ENCODE measurements at places on chromosomes 1 and 21. TPM values are rescaled to one million over a fixed set of nuclear protein-coding genes. Genes with fewer than 3 reads are reported as not detected.
A peak's percentile ranks its signal among the peaks of the same experiment; 100 is the strongest.

DNA sequence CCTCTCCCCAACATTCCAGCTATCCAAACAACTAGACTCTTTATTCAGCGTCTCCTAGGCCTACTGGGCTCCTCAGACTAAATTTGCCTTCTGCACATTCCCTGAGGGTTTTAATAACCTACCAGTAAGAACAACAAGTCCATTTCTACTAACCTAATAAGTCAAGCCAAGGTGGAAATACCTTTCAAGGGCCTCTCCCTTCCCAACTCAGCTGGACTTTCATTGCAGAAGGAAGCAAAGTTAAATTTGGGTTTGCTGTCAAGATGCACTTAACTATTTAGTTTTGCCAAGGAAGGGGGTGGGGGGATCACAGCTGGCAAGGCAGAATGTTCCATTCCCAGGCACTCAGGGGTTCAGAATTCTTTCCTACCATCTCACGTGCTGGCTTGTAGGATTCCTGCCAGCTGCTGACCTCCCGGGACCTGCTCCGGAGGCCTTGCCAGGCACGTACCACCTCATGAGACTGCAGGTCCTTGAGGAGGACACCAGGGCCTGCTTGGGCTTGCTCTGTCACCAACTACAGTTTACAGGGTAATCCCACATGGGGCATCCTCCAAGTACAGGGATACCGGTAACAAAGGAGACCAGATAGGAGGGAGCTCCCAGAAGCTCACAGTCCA lies 29.8 kb downstream of the SLC30A1 start:
- no peak for DNase-seq
- no peaks in the 10 kb centered on the region for H3K36me3 ChIP-seq
- no peaks in the 10 kb centered on the region for H3K4me1 ChIP-seq
- no peak overlapping the region for H3K4me3 ChIP-seq

GRCh38 chr1:193066606-193067005 lies 7.2 kb downstream of the RO60 start:
- no peak for DNase-seq
- no peaks in the 10 kb centered on the region for H3K27me3 ChIP-seq
- H3K4me1 ChIP-seq = peaks cover 7% of the 10 kb centered on the region

DNA sequence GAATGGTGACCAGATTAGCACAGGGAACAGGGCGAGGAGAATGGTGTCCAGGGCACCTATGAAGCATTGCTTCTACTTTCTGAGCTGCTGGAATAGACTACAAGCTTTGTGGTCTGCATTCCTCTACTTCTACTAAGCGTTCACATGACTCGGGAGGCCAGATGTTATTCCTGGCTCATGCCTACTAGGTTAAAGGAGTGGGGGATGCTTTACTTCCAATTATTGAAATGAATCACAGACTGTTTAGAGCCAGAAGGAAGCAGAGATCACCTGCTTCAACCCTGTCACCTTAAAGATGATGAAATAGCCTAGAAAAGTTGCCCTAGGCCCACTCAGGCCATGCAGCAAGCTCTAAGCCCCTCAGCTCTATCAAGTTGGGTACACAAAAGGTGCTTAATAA lies 633.5 kb downstream of the KIF26B start:
- H3K27me3 ChIP-seq = peaks cover 5% of the 10 kb centered on the region
- peaks cover 13% of the 10 kb centered on the region for H3K4me1 ChIP-seq
- no peak overlapping the region for H3K4me3 ChIP-seq
- no peak for DNase-seq
- H3K36me3 ChIP-seq = no peaks in the 10 kb centered on the region

GRCh38 chr1:84347932-84348555 lies 46.5 kb downstream of the SAMD13 start:
- no peaks in the 10 kb centered on the region for H3K27me3 ChIP-seq
- DNase-seq = no peak
- H3K27ac ChIP-seq = no peak overlapping the region
- no peaks in the 10 kb centered on the region for H3K4me1 ChIP-seq

DNA sequence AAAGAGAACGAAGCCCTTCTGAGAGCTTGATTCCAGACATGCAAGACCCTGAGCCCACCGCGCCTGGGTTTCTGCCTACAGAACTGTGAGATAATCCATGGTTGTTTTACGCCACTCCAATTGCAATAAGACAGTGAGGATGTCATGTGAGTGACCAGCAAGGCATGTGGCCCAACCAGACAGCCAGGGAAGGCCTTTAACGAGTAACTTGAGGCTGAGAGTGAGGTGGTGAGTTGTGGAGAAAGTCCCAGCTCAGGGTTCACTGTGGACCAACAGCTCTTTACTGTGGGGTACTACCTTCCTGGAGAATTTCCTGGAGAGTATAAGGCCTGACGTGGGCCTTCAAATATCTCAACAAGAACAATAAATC lies 153.9 kb downstream of the ETS2 start:
- no peak overlapping the region for H3K4me3 ChIP-seq
- H3K27me3 ChIP-seq = peaks cover 2% of the 10 kb centered on the region
- peaks cover 20% of the 10 kb centered on the region for H3K36me3 ChIP-seq
- H3K4me1 ChIP-seq = no peaks in the 10 kb centered on the region
- no peak overlapping the region for H3K27ac ChIP-seq

DNA sequence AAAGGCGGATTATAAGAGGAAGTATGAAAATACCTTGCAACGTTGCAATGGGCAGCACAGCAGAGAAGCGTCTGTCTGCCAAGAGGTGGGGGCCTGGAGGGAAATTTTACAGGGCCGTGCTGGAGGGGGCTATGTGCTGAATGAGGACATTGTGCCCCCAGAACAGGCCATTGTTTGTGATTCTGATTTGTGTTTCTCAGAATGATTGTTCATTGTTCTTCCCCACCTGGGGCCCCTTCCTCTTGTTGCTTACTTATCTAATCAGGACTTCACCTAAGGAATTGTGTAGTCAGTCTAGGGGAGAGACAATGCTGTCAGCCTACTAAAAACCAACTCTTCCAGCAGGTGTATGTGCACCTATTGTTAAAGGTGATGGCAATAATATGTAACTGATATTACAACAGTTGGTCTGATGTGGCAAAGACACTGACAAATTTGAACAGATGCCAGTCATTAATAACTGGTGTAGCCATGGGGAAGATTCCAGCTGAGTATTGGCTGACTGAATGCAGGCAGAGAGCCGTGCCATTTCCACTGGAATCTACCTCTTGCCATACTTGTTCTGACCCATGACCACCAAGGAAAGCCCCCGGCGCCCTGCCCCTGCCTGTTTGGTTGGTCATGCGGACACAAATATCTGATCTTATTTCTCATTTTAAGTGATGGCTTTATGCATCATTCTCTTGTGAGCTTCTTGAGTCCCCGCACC lies 45.2 kb upstream of the PSEN2 start:
- no peaks in the 10 kb centered on the region for H3K27me3 ChIP-seq
- no peak for DNase-seq

LCE1E gene
- not detected for total RNA-seq

- no peaks in the 10 kb centered on the region for H3K36me3 ChIP-seq
- H3K4me3 ChIP-seq = no peak overlapping the region
- H3K27ac ChIP-seq = peak overlapping the region; percentile 59
- DNase-seq = no peak
Measured at GRCh38 chr1:32042330-32042729, 28.7 kb downstream of the KHDRBS1 start.

DNA sequence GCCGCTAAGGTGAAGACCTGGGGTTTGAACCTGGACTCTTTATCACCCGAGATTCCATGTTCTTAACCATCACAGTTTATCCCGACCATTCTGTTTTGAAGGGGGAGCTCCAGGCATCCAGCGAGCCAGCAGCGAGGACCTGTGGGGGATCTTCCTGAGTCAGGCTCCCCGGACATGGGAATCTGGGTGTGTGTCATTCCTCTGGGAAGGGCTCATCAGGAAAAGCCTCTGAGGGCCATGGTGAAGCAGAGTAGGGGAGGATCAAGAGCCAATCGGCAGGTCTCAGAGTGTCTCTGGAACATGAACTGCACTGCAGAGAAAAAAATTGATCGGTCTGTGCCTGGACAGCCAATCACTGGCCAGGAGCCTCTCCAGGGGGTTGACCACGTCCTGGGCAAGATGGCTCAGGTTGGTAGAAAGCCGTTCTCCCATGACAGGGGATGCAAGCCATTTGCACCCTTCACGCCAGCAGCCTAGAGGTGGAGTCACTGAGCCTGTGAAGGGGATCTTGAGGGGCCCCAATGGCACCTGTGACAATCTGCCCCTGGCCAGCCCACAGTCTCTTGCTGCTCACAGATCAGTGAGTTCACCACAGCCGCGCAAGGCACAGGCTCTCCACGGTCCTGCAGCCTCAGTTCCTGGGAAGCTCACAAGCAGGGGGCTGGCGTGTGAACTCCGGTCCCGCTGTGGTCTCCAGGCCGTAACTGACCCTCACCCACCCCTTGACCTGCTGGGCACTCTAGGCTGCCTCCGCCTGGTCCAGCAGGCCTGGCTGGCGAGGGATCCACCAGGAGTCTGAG lies 20.4 kb upstream of the ACTRT2 start:
- no peaks in the 10 kb centered on the region for H3K4me1 ChIP-seq
- no peak overlapping the region for H3K27ac ChIP-seq
- peaks cover 4% of the 10 kb centered on the region for H3K27me3 ChIP-seq
- no peak overlapping the region for H3K4me3 ChIP-seq
- no peak for DNase-seq
- H3K36me3 ChIP-seq = no peaks in the 10 kb centered on the region

DNA sequence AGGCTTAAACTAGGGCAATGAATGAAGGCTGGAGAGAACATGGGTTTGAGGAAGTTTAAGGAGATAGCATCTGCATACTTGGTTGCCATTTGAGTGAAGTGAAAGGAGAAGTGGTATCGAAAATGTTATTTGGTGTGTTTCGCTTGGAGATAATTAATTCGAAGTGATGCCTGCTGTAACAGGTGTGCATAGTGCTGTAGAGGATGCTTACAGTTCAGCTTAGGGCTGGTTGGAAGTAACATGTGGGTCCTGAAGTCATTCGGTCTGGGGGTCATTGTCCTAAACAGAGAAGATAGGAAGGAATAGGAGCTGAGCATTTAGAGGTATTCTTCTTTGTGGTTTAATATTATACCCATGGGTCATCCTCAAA lies 301 bp upstream of the NUDT17 start:
- DNase-seq = no peak
- no peak overlapping the region for H3K27ac ChIP-seq
- no peak overlapping the region for H3K4me3 ChIP-seq
- H3K27me3 ChIP-seq = peaks cover 6% of the 10 kb centered on the region

LCE1F gene
- not detected for total RNA-seq

GRCh38 chr21:35674895-35675470 lies 385.3 kb downstream of the SETD4 start:
- DNase-seq = no peak
- no peak overlapping the region for H3K4me3 ChIP-seq
- H3K27me3 ChIP-seq = no peaks in the 10 kb centered on the region
- H3K4me1 ChIP-seq = no peaks in the 10 kb centered on the region
- no peaks in the 10 kb centered on the region for H3K36me3 ChIP-seq

DNA sequence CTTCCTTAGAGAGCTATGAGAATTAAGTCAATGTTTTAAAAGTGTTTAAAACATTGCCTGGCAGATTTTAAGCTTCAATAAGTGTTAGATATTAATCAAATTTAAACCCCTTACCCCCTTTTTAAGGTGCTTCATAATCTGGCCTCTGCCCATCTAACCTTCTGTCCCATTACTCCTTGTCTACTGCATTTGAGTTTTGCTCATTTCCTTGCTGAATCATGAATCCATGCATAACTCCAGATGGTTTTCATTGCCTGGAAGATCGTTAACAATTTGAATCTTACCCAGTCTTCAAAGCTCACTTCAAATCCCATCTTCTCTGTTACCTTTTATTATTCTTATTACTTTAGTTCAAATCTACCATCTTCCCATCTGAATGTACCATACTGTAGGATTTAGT lies 4.6 kb downstream of the HJV start:
- no peaks in the 10 kb centered on the region for H3K4me1 ChIP-seq
- H3K36me3 ChIP-seq = peaks cover 12% of the 10 kb centered on the region
- H3K27ac ChIP-seq = no peak overlapping the region
- no peak for DNase-seq
- peaks cover 9% of the 10 kb centered on the region for H3K27me3 ChIP-seq

DNA sequence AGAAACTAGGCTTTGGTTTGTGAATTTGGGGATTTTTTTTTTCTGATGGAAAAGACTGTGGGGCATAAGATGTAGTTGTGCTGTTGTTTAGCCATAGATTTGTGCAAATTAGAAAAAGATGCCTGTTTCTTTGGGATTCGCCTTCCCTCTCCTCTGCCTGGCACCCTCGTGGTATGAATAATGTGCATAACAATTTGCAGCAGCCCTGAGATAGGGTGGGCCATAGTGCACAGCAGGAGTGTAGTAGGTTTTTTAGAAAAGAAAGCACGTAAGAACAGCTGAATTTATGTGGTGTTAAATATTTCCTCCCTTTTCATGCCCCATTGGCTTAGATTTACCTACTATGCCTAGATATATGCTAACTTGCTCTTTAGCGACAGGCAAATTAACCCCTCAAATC lies 158.9 kb downstream of the PTGER3 start:
- no peaks in the 10 kb centered on the region for H3K36me3 ChIP-seq
- H3K27me3 ChIP-seq = no peaks in the 10 kb centered on the region
- no peak overlapping the region for H3K4me3 ChIP-seq
- H3K27ac ChIP-seq = no peak overlapping the region
- H3K4me1 ChIP-seq = no peaks in the 10 kb centered on the region

LRRC71 gene
- not detected for total RNA-seq

- H3K27ac ChIP-seq = no peak overlapping the region
- H3K36me3 ChIP-seq = no peaks in the 10 kb centered on the region
- no peak for DNase-seq
- H3K4me3 ChIP-seq = no peak overlapping the region
Measured at GRCh38 chr21:22044431-22044830, 1046.2 kb downstream of the NCAM2 start.

- H3K4me3 ChIP-seq = no peak overlapping the region
- no peaks in the 10 kb centered on the region for H3K27me3 ChIP-seq
- no peaks in the 10 kb centered on the region for H3K36me3 ChIP-seq
- H3K27ac ChIP-seq = no peak overlapping the region
- H3K4me1 ChIP-seq = no peaks in the 10 kb centered on the region
Measured at GRCh38 chr1:192763756-192764155, 45.1 kb upstream of the RGS2 start.

GRCh38 chr1:31058012-31058411 lies 7.5 kb downstream of the PUM1 start:
- H3K36me3 ChIP-seq = no peaks in the 10 kb centered on the region
- H3K4me3 ChIP-seq = no peak overlapping the region
- H3K4me1 ChIP-seq = peaks cover 22% of the 10 kb centered on the region

DNA sequence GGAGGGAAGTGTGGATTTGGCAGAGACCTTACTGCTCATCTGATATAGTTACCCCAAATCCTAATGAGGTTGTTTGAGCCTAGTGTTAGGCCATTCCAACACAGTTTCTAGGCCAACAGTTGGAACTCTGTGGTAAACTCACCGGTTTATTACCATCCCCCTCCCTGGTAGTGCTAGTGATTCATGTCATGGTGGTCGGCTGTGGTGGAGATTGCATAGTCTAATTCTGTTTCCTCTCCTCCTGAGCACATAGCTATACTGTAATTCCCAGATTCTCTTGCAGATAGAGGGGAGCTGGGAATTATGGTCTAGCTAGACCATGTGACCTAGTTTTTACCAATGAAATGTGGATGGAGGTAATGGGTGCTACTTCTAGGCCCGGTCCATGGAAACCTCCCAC lies 123.7 kb upstream of the KIF26B start:
- no peaks in the 10 kb centered on the region for H3K4me1 ChIP-seq
- H3K27me3 ChIP-seq = no peaks in the 10 kb centered on the region
- H3K27ac ChIP-seq = no peak overlapping the region
- no peaks in the 10 kb centered on the region for H3K36me3 ChIP-seq
- H3K4me3 ChIP-seq = no peak overlapping the region

Measured in glutamatergic neuron (in vitro differentiated cells).